Activated T-cell treated with anti-CD3 and anti-CD28 coated beads, Interleukin-2, amount 50 U/mL, for 4 hours (primary cell): ENCODE measurements at places on chromosomes 16 and 17.

DNA sequence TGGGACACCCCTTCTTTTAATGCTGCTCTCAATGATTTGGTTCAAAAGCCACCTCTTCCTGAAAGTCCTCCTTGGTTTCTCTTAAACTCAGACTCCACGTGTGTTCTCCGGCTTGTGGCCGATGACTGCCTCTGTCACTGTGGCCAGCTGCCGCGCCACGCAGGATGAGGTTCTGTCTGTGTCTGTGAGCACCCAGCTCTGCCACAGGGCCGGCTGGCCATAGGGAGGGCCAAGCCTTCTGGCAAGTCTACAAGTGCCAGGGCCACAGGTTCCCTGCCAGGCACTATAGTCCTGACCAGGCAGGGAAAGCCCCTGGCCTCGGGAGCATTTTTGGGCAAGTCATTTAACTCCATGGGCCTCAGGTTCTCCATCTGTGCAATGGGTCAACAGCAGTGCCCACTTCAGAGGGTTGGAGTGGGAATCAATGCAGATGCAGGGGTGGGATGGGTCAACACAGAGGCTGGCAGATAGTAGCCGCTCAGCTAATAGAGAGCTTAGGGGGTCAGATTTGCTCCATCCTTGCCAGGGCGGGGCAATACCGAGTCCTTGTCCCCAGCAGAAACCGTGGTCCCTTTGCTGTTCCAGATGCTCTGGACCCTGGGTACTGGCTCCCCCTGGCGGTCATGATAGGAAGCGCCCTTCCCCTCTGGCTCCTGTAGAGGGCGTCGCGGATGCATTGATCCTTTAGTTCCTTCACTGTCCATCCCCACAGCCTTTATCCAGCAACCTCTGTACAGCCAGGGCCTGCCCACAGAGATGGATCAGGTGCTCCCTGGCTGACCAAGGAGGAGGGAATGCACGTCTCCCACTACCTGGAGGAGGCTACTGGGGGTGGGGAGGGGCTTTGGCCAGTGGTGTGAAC, 19.3 kb upstream of the ADGRG3 start:
- DNase-seq, result peak; percentile 85

DNA sequence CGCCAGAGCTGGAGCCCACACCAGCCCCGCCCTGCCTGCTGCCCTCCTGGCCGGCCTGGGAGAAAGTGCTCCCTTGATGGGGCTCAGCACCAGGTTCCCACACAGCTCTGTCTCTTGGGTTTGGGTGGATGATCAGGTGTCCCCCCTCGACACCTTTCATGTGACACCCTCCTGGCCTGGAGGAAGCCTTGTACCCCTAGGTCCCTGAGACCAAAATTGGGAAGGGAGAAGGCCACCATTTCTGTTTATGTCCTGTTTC, 19.4 kb upstream of the PLLP start:
- DNase-seq, result no peak

- DNase-seq, result no peak
These were observed 53.3 kb upstream of the DLX4 start for GRCh38 chr17:49915670-49916069.

DNA sequence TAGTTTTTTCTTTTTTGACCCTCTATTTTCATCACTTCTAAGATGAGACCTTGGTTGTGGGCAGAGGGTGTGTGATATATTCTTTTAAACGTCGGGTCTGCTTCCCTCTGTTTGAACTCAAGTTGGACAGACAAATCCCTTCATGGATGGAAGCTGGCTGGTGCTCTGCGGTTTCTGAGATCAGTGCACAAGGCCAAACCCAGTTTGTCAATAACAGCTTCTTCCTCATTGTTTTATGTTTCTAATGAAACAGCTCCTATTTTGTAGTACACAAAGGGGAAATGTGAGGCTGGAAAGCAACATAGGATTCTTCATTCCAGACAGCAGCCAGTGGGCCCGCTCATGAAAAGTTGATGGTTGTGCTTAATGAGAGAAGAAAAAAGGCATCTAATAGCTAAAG, 159.6 kb downstream of the PRKCA start:
- DNase-seq, result no peak

DNA sequence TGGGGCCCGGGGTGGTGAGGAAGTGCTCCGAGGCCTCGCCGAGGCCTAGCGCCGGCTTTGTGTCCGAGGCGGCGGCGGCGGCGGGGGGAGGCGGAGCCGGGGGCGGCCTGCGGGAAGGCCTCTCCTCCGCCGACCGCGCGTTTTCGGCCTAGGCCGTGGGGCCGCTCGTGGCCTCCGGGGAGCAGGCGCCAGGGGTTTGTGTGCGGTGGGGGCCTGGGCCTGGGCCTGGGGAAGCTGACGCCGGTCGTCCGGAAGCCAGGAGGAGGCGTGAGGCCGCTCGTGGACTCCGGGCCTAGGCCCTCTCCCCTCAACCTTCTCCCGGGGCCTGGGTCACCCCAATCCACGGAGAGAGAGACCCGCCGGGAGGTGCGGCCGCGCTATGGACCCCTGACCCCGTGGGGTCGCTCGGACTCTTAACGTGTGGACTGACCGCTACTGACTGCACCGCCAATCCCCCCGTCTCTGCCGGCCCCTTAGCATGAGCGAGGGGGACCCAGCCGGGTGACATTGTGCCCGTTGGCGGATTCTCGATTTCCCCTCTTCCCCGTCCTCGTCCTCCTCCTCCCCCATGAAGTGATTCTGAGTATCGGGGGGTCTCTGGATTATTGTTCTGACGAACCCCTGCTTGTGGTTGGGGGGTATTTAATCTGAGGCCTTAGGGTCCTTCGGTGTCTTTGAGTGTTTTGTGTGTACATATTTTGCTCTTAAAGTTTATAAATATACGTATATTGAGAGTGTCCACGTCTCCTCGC, 660 bp downstream of the RBBP6 start:
- peak; percentile 30 for DNase-seq

GRCh38 chr16:25110387-25110947, 1.1 kb upstream of the LCMT1 start:
- no peak for DNase-seq

GRCh38 chr17:57436565-57436964, 180.2 kb downstream of the MSI2 start:
- no peak for DNase-seq

DNA sequence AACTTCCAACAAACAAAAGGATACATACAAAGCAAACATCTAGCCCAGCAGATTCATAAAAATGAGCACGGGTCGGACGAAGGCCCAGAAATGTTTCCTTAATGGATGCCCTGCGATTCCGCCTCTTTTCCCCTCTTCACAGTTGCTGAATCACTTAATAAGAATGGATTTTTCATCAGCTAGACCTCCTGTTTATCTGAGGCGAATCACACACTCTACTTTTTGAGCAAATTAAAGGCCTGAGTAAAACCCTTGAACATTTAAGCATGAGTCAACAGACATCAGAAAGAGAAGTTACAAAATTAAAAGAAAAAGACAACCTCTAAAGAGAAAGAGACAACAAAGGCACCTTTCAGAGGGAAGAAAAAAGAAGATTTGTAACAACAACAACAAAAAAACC, 44.7 kb downstream of the HS3ST3A1 start:
- DNase-seq, result no peak

DNA sequence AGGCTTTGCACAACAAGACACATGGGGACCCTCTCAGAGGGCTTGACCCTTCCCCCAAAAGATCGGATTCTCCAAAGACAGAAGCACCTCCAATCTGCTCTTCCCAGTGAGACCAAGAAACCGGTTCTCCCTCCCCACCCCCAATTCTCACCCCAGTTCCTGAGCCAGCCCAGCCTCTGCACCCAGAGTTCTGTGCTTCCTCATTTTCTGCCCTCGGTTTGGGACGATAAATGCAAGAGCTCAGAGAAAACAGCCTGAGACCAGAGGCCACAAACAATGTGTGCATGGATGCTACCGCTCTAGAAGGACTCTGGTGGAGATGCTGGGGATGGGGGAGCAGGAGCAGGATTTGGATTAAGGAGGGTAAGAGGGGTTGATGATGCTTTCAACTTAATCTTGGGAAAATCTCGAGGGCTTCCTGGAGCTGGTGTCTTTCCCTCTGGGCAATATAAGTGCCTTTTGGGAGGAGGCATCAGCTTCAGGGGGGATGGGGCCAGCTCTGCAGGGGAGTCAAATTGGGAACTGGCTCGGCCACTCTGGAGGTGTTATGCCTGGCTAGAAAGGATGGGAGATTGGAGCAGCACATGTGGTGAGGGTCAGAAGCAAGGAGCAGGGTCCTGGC, 6.0 kb downstream of the KRT15 start:
- DNase-seq, result no peak

- DNase-seq, result no peak
These were observed 219.3 kb downstream of the SPECC1 start for GRCh38 chr17:20228410-20228809.

DNA sequence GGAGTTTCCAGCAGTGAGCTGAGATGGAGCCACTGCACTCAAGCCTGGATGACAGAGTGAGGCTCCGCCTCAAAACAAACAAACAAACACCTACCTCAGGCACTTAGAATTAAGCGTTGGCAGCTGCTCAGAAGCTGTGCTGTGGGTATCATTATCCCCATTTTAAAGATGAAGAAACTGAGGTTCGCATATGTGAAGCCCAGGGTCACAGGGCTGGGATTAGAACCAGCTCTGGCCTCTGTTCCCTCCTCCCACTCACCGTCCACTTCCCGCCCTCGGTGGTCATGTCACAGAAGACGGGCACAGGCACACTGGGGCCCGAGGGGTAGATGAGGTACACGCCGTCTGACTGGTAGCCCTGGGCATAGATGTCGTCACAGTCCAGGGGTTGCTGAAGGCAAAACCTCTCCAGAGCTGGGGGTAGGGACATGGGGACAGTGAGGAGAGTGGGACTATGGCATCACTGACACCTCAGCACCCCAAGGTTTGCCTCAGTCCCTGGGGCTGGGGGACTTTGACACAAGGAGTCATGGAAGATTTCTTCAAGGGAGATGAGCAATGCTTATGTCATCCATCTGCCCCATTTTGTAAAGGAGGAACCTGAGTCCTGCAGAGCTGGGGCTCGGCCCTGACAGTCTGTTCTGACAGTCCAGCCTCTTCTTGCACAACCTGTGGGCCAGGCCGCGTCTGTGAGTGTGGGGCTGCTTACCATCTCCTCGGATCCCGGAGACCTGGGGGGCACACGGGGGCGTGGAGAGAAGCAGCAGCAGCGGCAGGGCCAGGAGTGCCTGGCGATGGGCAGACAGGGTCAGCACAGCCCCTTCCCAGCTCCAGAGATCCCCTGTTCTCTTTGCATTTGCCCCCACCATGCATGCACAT, 700 bp downstream of the MFAP4 start:
- DNase-seq, result no peak

DNA sequence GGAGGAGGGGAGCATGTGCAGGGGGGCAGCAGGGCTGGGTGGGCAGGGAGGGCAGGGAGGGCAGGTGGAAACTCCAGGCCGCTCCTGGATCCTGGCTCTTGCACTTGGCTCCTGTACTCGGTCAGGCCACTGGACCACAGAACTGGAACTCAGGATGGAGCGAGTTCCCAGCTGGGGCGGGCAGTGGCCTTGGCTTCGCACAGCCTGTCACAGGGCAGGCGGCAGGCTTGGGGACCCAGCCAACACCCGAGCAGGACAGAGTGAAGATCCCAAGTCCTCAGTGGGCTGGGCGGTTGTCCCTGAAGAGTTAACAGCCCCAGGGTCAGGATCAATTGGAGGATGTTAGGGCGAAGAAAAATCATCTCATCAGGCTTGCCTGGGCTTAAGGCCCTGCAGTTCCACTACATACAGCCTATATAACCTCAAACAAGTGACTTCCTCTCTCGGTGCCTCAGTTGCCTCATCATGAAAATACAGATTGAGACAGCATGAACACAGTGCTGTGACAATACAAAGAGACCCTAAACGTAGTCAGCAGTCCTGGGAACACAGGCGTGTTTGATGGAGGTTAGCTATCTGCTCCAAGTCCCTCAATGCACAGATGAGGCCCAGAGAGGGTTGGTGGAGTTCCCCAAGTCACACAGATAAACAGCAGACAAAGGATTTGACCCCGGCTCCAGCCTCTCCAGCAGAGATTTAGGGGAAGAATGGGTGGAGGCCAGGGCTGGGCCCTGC, 21.9 kb downstream of the ZNF423 start:
- DNase-seq, result no peak

- DNase-seq, result peak; percentile 28
These were observed 17.6 kb downstream of the MAPK8IP3 start for GRCh38 chr16:1723450-1724147.

DNA sequence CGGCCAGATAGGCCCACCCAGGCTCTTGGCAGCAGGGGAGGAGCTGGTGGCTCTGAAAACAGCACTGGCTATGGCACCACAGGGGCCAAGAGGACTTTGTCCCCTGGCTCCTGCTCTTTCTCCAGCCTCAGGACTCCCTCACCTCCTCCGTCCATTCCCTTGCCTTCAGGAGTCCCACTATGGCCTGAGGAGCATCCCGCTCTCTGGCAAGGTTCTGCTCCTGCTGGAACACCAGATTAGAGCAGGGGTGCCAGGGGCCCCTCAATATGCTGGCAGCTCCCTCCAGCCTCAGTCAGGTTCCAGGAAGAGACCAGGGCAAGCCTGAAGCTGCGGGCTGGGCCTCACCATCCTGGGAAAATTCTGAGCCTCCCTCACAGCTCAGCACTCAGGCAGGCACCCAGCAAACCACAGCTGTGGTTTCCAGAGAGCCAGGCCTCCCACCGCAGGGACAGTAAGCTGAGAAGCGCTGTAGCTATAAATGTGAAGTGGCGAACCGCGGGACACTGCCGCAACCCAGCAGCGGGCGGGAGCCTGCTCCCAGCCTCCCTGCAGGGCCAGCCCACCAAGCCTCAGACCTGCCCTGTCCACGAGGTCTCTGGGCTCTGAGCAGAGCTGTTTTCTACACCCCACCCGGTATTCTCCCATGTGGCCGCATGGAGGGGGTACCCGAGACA, 25.7 kb downstream of the C17orf100 start:
- DNase-seq, result no peak

DNA sequence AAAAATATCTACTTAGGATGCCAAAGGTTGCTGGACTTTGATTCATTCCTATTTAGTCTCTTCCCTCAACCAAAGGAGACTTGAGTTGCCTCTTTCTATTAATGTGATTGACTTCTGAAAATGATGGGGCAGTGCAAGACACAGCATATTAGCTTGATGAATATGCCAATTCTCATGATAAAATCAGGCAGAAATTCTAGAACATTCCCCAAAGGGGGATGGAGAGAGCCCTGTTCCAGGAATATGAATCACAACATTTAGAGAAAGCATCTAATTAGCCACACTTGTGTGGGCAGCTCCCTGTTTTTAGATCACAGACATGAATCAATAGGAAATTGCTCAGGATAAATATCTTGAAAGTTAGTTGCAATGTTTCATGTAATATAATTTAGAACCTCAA, 584.0 kb upstream of the CDH8 start:
- DNase-seq, result no peak

GRCh38 chr16:25126820-25127232, 15.3 kb downstream of the LCMT1 start:
- peak; percentile 14 for DNase-seq

DNA sequence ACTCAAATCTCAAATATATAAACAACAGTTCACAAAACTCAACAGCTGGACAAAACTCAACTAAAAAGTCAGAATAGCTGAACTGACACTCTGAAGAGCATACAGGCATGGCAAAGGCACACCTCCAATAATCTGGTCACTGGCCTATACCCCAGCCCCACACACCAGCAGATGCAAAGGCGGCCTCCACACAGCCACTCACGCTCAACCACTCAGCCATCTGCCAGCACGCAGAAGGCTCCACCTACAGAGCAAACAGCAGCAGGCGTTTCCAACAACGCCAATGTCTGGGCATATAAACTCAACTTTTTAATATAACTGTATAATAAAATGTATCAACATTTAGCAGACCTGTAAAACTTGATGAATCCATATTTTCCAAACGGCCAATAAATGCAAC, 17.2 kb downstream of the USP7 start:
- no peak for DNase-seq
